ENCODE measurements at places on chromosomes 6 and 20.

GRCh38 chr20:4681401-4681800 lies 40.3 kb upstream of the PRND start:
- no peak for DNase-seq

GRCh38 chr6:38495922-38496635 lies 143.7 kb downstream of the BTBD9 start:
- DNase-seq, result peak; percentile 38

GRCh38 chr6:166162599-166163342 lies 4.9 kb downstream of the TBXT start:
- DNase-seq, result no peak

DNA sequence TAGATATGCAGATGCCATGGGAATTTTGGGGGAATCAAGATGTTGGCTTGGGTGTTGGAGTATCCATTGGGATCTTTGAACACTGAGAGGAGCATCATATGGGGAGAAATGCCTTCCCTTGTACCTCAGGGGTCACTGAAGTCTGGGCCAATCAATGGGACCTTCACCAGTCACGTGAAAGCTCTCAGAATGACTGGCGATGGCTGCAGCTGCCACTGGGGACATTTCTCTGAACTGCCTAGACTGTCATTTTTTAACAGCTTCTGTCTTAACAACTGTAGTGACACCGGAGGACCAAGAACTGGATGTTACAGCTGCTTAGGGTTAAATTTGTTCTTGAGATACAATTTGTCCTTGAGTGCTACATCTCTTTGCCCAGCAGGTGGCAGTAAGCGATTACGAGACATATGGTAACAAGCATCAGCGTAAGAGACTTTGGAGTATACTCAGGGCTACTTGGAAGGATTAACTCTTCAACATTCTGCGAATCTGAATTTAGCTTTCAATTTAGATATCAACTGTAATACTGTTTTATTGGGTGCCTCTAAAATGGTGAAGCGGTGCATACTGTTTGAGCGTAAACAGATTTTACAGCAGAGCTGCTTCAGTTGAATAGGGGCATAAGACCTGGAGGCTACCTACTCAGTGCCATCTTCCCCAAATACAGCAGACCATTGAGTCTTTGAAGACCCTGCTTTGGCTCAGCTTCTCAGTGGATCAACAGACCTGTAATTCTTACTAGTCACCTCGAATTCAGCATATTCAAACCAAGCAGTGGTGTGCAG lies 36.0 kb downstream of the CCN2 start:
- DNase-seq, result no peak

- DNase-seq, result no peak
Measured at GRCh38 chr6:168301648-168302398, 17.8 kb downstream of the DACT2 start.

GRCh38 chr6:40844246-40844645 lies 194.8 kb downstream of the UNC5CL start:
- DNase-seq, result no peak

- no peak for DNase-seq
Measured at GRCh38 chr6:25703005-25703404, 51.0 kb downstream of the SCGN start.

GRCh38 chr6:121578216-121578615 lies 142.8 kb downstream of the GJA1 start:
- DNase-seq, result no peak

DNA sequence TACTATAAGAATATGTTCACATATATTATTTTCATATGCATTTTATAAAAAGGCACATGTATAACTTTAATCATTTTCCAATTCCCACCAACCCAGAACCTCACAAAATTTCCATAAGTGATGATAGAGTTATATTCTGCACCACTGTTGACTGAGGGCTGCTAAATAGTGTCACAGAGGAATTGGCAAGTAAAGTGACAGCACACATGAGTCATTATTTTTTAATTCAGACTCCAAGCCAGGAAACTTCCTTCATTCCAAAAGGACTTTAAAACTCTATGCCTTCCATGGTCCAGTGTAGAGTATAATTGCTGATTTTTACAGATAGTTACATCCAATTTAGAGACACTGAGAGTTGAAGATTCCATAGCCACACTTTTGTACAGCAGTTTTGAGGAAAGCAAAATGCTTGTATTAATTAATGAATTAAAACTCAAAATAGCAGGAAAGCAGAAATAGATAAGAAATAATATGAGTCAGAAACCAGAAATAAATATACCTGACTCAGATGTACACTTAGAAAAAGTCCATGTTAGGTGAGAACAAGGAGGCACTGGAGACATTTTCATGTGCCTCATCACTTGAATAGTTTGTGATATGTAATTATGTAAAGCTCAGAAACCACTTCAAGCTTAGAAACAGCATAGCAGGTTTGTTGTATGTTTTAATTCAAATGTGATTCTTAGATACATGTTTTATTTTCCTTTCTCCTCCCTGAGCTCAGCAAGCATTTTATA lies 425.2 kb upstream of the OPRM1 start:
- no peak for DNase-seq

DNA sequence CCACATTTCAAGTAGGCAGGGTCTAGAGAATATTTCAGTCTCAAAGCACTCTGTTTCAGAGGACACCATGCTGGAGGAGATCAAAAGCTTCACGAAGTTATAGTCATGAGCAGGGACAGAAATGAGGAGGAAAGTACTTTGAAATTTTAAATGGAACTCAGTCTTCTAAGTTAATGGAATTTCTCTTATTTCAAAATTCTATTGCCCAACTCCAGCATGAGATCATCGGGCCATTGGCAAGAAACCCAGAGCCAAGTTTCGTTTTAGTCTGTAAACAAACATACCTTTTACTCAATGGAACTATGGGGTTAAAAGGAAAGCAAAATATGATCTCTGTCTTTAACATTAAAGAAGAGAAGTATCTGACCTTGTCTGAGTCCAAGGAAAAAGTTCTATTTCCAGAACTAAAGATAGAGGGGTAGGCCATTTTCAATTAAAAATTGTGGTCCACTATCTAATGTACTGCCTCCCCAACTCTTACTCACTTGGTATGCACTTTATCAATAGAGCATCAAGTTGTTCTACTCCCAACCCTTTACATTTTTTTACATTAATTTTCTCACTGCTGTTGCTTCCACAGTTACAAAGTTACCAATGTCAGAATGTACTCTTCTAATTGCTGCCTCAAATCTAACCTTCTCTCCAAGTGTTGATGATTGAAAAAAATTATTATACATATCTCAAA lies 235.3 kb upstream of the NRSN1 start:
- no peak for DNase-seq

GRCh38 chr6:96991618-96992342 lies 67.3 kb downstream of the KLHL32 start:
- no peak for DNase-seq

- no peak for DNase-seq
Measured at GRCh38 chr6:2558861-2559801, 191.6 kb downstream of the MYLK4 start.

- DNase-seq, result no peak
Measured at GRCh38 chr6:39154705-39155104, 39.7 kb upstream of the SAYSD1 start.

GRCh38 chr6:55518529-55519060 lies 60.4 kb downstream of the HMGCLL1 start:
- no peak for DNase-seq

- no peak for DNase-seq
Measured at GRCh38 chr6:33078919-33079521, 3.2 kb downstream of the HLA-DPB1 start.

DNA sequence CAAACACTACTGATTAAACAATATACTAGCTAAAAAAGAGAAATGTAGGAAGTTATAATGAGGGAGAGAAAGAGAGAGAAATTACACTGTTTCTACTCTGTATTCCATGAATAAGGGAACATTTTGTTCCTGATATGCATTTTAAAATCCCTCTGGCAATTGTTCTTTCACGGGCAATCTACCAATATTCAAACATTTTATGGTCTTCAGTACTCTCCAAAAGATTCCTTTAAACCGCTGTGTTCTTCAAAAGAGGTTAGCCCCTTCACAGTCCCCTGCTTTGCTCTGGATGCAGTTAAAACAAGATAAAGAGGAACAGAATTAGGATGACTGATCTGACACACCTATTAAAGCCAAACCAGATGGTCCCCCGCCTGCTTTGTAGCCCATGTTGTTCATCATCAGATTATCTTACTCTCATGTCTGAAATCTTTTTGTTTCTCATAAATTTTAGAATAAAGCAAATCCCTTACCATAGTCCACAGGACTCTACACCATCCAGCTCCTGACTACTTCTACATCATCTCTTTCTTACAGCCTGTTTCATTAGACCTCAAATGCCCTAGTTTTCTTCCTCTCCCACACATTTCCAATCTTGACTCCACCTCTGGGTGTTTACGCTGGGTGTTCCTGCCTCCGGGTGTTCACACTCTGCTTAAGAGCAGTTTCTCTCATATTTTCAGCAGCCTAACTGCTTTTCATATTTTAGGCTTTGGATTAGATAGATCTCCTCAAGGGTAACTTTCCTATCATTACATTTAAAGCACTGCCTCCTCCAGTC lies 399.7 kb downstream of the COL12A1 start:
- DNase-seq, result no peak

DNA sequence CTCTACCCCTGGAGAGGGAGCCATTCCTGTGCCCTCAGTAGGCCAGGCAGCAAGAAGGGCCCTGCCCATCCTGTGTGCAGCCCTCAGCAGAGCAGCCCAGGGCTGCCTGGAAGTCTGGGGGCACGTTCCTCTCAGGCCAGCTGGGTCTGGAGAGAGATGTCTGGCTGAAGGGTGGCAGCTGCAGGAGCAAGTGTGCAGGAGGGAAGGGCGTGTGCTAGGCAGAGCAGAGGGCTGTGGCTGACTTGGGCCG lies 62.7 kb downstream of the NOL4L start:
- DNase-seq, result no peak

- DNase-seq, result no peak
Measured at GRCh38 chr6:90222724-90223198, 73.9 kb downstream of the BACH2 start.

GRCh38 chr6:132730560-132730959 lies 16.7 kb upstream of the VNN1 start:
- no peak for DNase-seq

- no peak for DNase-seq
Measured at GRCh38 chr6:166957087-166957804, 896 bp upstream of the RNASET2 start.

All from dorsolateral prefrontal cortex (tissue), 122 donors.